ENCODE measurements at places on chromosomes 3 and 15. TPM values are rescaled to one million over a fixed set of nuclear protein-coding genes. Genes with fewer than 3 reads are reported as not detected.

- no peak overlapping the region for H3K4me3 ChIP-seq
- no peaks in the 10 kb centered on the region for H3K27me3 ChIP-seq
- no peaks in the 10 kb centered on the region for H3K36me3 ChIP-seq
- DNase-seq: no peak
- H3K4me1 ChIP-seq: no peaks in the 10 kb centered on the region
- H3K27ac ChIP-seq: no peak overlapping the region
Observed at GRCh38 chr3:1068985-1069384, 23.8 kb upstream of the CNTN6 start.

GRCh38 chr3:194446172-194446571, 40.6 kb downstream of the ATP13A3 start:
- H3K36me3 ChIP-seq: peaks cover 87% of the 10 kb centered on the region
- no peaks in the 10 kb centered on the region for H3K4me1 ChIP-seq
- H3K27ac ChIP-seq: no peak overlapping the region

DNA sequence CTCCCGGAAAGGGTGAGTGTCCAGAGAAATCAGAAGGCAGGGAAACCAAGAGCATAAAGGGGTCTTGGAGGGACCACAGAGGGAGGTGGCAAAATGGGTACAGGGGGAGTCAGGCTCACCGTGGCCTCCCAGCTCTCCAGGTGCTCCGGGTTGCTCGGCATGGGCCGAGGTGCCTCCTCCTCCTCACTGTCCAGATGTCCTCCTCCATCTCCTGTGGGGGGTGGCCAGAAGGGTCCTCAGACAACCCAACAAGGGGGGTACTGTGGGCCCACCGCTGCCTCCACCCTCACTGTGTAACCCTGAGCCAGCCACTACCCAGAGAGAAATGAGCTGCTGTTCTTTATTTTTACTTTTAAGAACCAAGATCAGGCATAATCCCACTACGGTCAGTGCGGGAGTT, 30.4 kb upstream of the OR4F6 start:
- no peak overlapping the region for H3K4me3 ChIP-seq
- H3K4me1 ChIP-seq: no peaks in the 10 kb centered on the region
- no peak overlapping the region for H3K27ac ChIP-seq
- no peak for DNase-seq
- H3K27me3 ChIP-seq: no peaks in the 10 kb centered on the region

DNA sequence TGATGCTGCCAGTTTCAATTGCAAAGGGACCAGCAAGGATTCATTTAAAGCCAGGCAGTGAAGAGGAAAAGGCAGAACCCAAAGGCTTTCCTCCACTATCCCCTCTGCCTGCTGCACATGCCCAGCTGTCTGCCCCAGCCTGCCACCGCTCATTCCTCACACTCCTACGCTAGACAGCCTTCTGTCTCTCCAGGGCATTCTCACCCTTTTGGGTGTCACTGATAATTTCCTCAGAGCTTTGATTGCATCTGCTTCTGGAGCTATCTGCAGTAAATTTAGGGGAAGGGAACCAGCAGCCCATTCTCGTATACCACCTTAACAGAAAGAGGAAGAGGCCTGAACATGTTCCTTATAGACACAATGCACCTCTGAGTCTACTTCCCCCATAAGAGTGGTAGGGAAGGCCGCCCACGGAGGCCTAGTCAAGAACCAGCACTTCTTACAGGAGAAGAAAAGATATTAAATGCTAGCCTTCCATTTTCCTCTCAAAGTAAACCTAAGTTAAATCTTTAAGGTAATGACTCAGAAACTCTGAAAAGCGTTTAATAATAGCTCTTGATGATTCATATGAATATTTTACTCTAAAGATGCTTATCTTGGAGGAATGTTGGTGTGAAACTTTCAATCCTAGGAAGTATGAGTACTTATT, 20.9 kb downstream of the NUDT16 start:
- H3K27ac ChIP-seq: no peak overlapping the region
- H3K36me3 ChIP-seq: no peaks in the 10 kb centered on the region
- H3K27me3 ChIP-seq: no peaks in the 10 kb centered on the region

Gene CCDC14
- 134 TPM for total RNA-seq

GRCh38 chr15:28132524-28133275, 33.6 kb upstream of the OCA2 start:
- no peaks in the 10 kb centered on the region for H3K27me3 ChIP-seq
- no peaks in the 10 kb centered on the region for H3K36me3 ChIP-seq
- DNase-seq: no peak
- H3K4me1 ChIP-seq: peaks cover 24% of the 10 kb centered on the region
- no peak overlapping the region for H3K27ac ChIP-seq

DNA sequence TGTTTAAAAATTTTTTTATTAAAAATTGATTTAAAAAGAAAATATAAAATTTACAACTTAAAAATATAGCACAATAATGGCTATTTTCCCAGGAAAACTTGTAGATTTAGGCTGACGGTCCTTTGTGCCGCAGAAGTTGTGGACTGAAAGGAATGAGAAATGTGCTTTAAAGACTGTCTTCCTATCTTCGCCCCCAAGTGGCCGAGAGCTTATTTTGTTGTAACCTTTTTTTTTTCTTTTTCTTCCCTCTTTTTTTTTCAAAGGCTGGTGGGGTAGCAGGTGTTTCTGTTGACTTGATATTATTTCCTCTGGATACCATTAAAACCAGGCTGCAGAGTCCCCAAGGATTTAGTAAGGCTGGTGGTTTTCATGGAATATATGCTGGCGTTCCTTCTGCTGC, 15.5 kb downstream of the SLC25A26 start:
- DNase-seq: no peak
- peaks cover 19% of the 10 kb centered on the region for H3K36me3 ChIP-seq
- no peaks in the 10 kb centered on the region for H3K27me3 ChIP-seq
- no peaks in the 10 kb centered on the region for H3K4me1 ChIP-seq
- H3K27ac ChIP-seq: no peak overlapping the region

Gene NXPE3
- total RNA-seq: 20.2 TPM

Gene SMAD6
- total RNA-seq: 1.8 TPM

Gene BUB1B
- 58.2 TPM for total RNA-seq

- DNase-seq: no peak
- no peak overlapping the region for H3K27ac ChIP-seq
- no peak overlapping the region for H3K4me3 ChIP-seq
- H3K4me1 ChIP-seq: no peaks in the 10 kb centered on the region
Observed at GRCh38 chr3:63706321-63707085, 54.0 kb downstream of the SNTN start.

DNA sequence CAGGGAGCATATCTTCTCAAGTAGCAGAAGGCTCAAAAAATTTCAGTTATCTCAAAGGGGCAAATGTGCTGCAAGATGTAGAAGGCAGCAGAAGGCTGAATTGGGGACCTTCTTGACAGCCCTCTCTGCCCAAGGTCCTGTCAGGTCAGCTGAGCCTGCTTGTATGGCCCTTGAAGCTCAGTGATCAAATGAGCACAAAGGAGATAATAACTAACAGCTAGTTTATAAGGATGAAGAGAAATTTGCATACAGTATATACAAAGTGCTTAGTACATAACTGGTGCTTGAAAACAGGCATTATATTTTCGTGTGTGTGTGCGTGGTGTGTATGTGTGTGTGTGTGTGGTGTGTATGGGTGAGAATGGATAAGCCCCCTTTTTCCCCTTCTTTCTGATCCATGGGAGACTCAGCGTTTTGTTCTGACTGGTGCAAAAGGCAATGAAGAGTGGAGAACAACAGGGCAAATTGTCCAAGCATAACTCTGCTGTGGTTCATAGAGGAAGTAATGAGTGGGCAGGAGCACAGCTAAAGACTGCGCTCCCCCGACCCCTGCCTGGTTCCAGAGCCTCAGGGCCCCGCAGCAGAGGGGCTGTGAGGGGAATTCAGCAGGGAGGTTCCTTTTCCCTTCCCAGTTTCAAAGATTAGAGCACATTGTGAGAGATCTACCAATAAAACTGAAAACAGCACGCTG, 356.8 kb upstream of the NR2F2 start:
- no peaks in the 10 kb centered on the region for H3K4me1 ChIP-seq
- H3K4me3 ChIP-seq: no peak overlapping the region
- no peaks in the 10 kb centered on the region for H3K27me3 ChIP-seq
- no peak for DNase-seq
- H3K36me3 ChIP-seq: no peaks in the 10 kb centered on the region

GRCh38 chr3:46214751-46215352, 6.7 kb upstream of the CCR1 start:
- H3K27ac ChIP-seq: no peak overlapping the region
- no peaks in the 10 kb centered on the region for H3K27me3 ChIP-seq
- peak; percentile 65 for DNase-seq
- no peaks in the 10 kb centered on the region for H3K4me1 ChIP-seq
- no peak overlapping the region for H3K4me3 ChIP-seq
- no peaks in the 10 kb centered on the region for H3K36me3 ChIP-seq

DNA sequence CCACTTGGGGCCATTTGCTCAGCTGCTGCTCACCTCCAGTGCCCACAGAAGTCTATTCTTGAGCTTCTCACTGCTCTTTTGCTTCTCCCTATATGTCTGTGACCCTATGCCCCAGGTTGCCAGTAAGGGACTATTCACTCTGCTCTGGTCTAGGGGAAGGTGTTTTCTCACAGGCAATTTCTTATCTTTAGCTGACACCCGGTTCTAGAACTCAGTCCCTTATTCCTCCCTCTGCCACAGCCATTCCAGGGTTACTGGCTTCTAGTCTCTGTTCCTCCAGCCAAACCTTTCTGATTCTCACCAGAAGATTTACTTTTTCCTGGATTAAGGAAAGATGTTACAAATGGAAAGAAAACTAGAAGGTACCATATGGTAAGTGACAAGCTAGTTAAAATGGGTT, 574.0 kb downstream of the NTRK3 start:
- no peaks in the 10 kb centered on the region for H3K36me3 ChIP-seq
- no peaks in the 10 kb centered on the region for H3K4me1 ChIP-seq
- no peak overlapping the region for H3K4me3 ChIP-seq

Gene C3orf70
- total RNA-seq: not detected

DNA sequence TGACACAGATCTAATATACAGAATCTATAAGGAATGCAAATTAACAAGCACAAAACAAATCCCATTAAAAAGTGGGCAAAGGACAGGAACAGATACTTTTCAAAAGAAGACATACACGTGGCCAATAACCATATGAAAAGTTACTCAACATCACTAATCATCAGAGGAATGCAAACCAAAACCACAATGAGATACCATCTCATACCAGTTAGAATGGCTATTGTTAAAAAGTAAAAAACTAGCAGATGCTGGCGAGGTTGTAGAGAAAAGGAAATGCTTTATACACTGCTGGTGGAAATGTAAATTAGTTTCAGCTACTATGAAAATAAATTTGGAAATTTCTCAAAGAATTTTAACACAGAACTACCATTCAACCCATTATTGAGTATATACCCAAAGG, 50.7 kb downstream of the ADAMTS17 start:
- no peak overlapping the region for H3K4me3 ChIP-seq
- no peaks in the 10 kb centered on the region for H3K27me3 ChIP-seq
- no peak overlapping the region for H3K27ac ChIP-seq
- DNase-seq: no peak
- H3K36me3 ChIP-seq: no peaks in the 10 kb centered on the region
- H3K4me1 ChIP-seq: no peaks in the 10 kb centered on the region

GRCh38 chr15:31459400-31459748, 132.7 kb downstream of the KLF13 start:
- H3K27me3 ChIP-seq: peaks cover 2% of the 10 kb centered on the region
- H3K4me1 ChIP-seq: peaks cover 26% of the 10 kb centered on the region
- H3K27ac ChIP-seq: no peak overlapping the region
- H3K36me3 ChIP-seq: no peaks in the 10 kb centered on the region
- H3K4me3 ChIP-seq: no peak overlapping the region

Gene SOX14
- total RNA-seq: not detected

GRCh38 chr3:32818229-32818969, 602 bp downstream of the TRIM71 start:
- no peaks in the 10 kb centered on the region for H3K36me3 ChIP-seq
- no peaks in the 10 kb centered on the region for H3K4me1 ChIP-seq
- no peaks in the 10 kb centered on the region for H3K27me3 ChIP-seq
- H3K4me3 ChIP-seq: no peak overlapping the region
- no peak overlapping the region for H3K27ac ChIP-seq

Gene SLC15A2
- total RNA-seq: 17.3 TPM

Gene ATRIP
- 10.9 TPM for total RNA-seq

GRCh38 chr3:41200669-41201021, 1.3 kb downstream of the CTNNB1 start:
- H3K27me3 ChIP-seq: no peaks in the 10 kb centered on the region
- H3K27ac ChIP-seq: peak overlapping the region; percentile 44
- peak; percentile 55 for DNase-seq
- H3K36me3 ChIP-seq: no peaks in the 10 kb centered on the region

Gene BCHE
- total RNA-seq: 0.11 TPM

GRCh38 chr15:85494048-85494777, 113.8 kb downstream of the AKAP13 start:
- no peak for DNase-seq
- H3K27me3 ChIP-seq: no peaks in the 10 kb centered on the region
- peak overlapping the region; percentile 42 for H3K27ac ChIP-seq
- no peak overlapping the region for H3K4me3 ChIP-seq

Gene RFX7
- total RNA-seq: 57.3 TPM

DNA sequence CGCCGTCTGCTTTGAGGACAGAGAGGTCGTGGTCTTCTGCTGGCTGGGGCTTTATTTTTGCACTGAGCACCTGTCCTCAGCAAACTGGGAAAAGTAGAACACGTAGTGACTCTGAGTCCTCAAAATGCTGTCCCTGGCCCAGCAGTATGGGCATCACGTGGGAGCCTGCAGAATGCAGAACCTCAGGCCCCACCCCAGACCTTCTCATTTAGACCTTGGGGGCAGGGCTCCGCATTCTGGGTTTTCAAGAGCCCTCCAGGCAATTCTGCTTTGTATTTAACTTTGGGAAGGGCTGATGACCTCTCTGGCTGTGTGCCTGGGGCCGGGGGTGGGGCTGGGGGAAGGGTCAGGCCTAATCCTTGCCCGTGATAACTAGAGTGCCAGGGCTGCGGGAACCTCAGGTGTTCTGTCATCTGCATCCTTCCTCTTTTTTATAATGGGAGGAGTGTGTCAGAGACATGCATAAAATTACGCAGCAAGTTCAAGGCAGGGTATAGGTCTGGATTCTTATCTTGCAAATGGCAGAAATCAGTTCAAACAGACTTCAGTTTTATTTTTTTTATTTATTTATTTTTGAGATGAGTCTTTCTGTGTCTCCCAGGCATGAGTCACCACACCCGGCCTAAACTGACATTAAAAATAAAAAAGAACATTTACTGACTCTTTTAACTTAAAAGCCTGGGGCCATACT, 11.1 kb downstream of the SLC6A6 start:
- DNase-seq: no peak
- H3K4me1 ChIP-seq: peaks cover 17% of the 10 kb centered on the region
- H3K4me3 ChIP-seq: no peak overlapping the region
- peaks cover 27% of the 10 kb centered on the region for H3K36me3 ChIP-seq
- no peaks in the 10 kb centered on the region for H3K27me3 ChIP-seq

Gene CKMT1A
- not detected for total RNA-seq

- no peak overlapping the region for H3K27ac ChIP-seq
- no peaks in the 10 kb centered on the region for H3K27me3 ChIP-seq
Observed at GRCh38 chr15:74281147-74282133, 45.3 kb downstream of the CCDC33 start.

GRCh38 chr3:136908297-136908696, 46.3 kb downstream of the NCK1 start:
- peaks cover 85% of the 10 kb centered on the region for H3K4me1 ChIP-seq
- H3K27ac ChIP-seq: peak overlapping the region; percentile 48
- DNase-seq: no peak
- no peaks in the 10 kb centered on the region for H3K27me3 ChIP-seq

Data from Karpas-422 (cell line).